Right atrium auricular region (tissue), 2 donors: ENCODE measurements at places on chromosomes 4 and X. TPM values are rescaled to one million over a fixed set of nuclear protein-coding genes. Genes with fewer than 3 reads are reported as not detected.

DNA sequence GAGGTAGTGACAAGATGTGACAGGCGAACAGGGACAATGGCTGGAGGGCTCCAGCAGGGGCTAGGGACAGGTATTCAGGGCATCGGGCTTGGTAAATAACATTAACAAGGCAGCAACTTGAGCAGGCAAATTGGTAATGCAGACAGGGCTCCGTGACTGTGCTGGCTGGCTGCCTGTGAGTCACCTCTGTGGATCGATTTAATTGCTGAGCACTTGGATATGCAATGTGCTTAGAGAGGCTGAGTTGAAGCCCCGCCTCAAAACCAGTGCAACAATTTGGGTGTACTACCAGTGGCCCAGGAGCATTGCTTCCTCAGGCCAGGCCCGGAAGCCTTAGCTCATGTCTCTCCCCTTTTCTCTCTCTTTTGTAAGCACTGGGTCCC lies 19.5 kb downstream of the CNGA2 start:
- peak; percentile 47 for DNase-seq

DNA sequence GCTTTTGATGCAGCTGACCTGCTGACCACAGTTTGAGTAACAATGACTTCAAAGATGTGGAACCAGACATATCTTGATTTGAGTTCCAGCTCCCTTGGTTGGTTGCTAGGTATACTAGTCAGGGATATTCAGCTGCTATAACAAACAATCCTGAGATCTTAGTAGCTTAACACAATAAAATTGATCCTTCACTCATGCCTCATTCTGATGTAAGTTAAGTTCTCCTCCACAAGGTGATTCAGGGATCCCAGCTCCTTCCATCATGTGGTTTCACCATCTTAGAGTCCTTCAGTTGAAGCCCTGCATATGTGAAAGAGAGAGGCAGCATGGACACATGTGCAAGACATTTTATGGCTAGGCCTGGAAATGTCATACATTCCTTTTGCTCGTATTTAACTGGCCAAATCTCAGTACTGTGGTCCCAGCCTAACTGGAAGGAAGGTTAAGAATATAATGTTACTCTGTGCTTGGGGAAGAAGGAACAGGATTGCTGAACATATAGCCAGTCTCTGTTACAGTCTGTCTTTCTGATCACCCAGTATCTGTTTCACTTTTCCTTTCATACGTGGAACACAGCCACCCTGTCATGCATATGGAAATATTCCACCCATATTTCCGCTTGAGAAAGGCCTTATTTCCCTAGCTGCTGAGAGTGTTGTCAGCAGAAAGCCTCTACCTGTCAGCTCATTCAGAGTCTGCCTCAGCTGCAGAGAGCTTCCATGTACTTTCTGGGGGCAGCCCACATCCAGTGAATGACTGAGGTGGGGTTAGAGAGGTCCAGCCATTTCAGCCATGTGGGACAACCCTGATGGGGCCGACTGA lies 7.1 kb downstream of the SMIM9 start:
- DNase-seq = no peak

- no peak for DNase-seq
These were observed 364.8 kb downstream of the PDGFC start for GRCh38 chr4:156606554-156607477.

GRCh38 chr4:70734168-70734954 lies 12.6 kb downstream of the RUFY3 start:
- no peak for DNase-seq

DNA sequence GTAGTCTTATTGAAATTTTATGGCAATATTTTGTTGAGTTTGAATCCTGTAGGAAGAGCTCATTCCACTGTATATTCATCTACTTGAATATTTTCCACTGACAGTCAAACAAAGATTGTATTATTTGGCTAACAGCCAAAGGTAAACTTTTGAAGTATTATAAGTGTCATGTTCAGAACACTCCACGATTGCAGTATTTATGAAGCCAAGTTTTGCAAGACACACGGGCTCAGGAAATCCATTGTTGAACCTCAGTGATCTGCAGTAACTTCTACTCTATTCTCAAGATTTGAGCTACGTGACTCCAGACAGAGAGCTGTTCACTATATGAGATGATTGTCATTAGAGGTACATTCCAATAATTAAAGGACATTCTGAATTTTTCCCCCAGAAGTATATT lies 302.7 kb upstream of the ADGRL3 start:
- no peak for DNase-seq

- DNase-seq = no peak
These were observed 4.6 kb downstream of the TXK start for GRCh38 chr4:48129307-48130014.

- no peak for DNase-seq
These were observed 316.0 kb downstream of the CCSER1 start for GRCh38 chr4:90443231-90443630.

DNA sequence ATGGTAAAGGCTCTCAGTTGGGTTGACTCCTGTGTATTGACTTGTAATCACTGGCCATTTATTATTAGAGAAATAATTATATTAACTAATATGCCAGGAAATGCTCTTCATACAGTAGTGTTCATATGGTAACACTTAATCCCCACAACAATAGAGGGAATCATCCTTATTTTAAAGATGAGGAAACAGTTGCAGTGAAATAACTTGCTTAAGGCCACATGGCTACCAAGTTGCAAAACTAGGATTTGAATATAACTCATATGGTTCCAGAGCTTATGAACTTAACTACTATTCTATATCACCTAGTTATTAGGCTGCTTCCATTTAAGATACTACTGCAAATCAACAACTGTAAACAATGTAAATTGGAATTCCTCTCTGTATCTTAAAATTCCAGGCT lies 143.5 kb upstream of the HPGD start:
- DNase-seq = no peak

DNA sequence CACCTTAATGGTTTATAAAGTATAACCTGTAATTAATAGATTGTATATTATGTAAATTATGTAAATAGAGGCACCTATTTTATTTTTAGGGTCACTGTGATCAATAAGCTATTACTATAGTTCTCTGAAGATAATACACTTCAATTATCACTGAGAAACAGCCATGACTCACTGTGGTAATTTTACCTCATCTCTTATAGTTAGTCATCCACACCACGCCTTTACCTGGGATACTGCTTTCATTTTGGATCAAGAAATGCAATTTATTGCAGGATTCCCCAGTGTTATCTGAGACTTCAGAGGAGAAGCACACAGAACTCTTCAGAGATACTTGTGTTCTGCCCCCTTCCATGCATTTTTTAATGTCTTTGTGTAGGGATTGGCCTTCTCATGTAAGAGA lies 348.1 kb upstream of the ATOH1 start:
- DNase-seq = no peak

- no peak for DNase-seq
These were observed 24.5 kb downstream of the TMSB4X start for GRCh38 chrX:12999422-12999821.

GRCh38 chrX:526295-527224 lies 104.0 kb upstream of the SHOX start:
- no peak for DNase-seq

DNA sequence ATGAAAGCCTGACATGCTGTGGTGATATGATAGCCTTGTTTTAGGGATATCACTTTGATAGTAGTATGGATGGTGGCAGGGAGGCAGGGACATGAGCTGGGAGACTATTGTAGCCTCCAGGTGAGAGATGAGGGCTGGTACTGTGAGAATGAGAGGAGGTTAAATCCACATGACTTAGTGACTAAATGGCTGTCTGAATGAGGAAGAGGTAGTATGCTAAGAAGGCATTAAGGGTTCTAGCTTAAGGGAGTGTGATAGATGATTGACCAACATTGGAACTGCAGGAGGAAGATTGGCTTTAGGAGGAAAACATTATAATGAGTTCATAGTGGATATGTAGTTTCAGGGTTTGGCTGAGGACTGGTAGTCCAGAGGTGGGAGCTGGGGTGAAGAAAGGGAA lies 195.0 kb upstream of the ANK2 start:
- DNase-seq = no peak

GRCh38 chr4:123546573-123547060 lies 150.0 kb downstream of the SPRY1 start:
- DNase-seq = no peak

- no peak for DNase-seq
These were observed 93.6 kb downstream of the ATXN3L start for GRCh38 chrX:13226214-13226613.

GRCh38 chr4:60648774-60649173 lies 551.4 kb upstream of the ADGRL3 start:
- DNase-seq = no peak

RTL3 gene
- 0.30 TPM for total RNA-seq

FHIP1A gene
- total RNA-seq = 11.6 TPM

MTNR1A gene
- not detected for total RNA-seq

FGFR3 gene
- 2.6 TPM for total RNA-seq

TREX2 gene
- not detected for total RNA-seq
